Esophagus muscularis mucosa (tissue), 4 donors: ENCODE measurements at places on chromosomes 5 and 9.

- DNase-seq = no peak
Observed at GRCh38 chr5:68999181-68999580, 94.6 kb upstream of the SLC30A5 start.

- DNase-seq = no peak
Observed at GRCh38 chr5:45414620-45415573, 281.3 kb downstream of the HCN1 start.

DNA sequence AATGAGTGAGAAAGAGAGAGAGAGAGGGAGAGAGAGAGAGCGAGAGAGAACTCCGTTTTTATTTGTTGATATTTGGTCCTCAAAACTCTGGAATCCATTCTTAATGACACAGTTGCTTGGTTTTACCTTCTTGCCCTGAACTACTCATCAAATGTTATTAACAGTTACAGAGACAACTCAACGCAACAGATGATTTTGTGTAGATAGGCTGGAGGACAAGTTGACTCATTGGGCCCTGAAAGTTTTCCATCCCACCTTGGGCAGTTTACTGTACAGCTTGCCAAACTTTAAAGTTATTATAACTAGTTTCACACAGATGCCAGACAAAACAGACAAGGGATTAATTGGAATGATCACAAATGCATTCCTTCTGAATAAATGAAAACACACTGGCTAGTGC, 339.9 kb downstream of the ARL15 start:
- no peak for DNase-seq

DNA sequence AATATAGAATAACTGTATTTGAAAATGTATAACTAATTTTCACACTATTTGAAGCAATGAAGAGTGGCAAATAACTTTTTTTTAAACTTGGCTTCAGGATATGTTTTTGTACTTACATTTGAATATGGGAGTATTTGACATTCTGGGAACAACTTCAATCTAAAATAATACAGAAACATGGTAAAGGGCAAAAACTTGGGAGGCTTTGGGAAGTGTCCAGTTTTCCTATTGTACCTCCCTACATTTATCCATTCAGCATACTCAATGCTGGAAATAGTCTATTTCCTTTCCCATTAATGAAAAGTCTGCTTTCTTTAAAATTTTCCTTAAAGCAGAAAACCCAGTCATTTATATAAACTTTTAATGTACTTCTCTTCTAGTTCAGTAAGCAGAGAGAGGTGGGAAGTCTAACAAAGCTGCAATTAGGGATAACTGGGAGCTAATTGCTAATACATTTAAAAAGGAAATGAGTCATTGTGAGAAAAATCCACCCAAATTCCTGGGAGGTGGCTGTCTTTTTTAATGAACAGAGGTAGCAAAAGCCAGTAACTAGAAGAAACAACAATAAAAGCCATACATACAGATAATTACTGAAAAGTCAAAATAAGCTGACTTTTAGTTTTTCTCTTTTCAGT, 128.8 kb downstream of the FBN2 start:
- DNase-seq = no peak

GRCh38 chr5:83077662-83078261, 415 bp downstream of the XRCC4 start:
- no peak for DNase-seq

- DNase-seq = no peak
Observed at GRCh38 chr5:67293226-67293625, 96.6 kb upstream of the CD180 start.

GRCh38 chr9:125794708-125795107, 47.5 kb downstream of the PBX3 start:
- DNase-seq = no peak
